ENCODE measurements at places on chromosomes 16 and 17.

DNA sequence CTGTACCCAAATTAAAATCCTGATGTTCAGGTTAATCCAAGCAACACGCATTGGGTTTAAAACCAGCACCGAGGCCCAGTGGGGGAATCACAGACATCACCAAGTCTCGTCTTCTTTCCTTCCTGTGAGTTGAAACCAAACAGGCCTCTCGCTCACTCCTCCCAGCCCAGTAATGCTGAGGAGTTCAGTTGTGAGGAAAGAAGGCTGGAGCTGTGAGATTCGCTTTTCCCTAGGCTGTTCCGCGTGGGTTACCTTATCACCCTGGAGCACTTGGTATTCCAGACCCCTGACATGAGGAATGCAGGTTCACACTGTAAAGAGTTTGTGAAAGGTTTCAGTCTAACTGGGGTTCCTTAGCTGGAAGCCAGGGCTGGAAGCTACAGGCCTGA lies 20.8 kb downstream of the CIBAR2 start:
- DNase-seq, result peak; percentile 70

DNA sequence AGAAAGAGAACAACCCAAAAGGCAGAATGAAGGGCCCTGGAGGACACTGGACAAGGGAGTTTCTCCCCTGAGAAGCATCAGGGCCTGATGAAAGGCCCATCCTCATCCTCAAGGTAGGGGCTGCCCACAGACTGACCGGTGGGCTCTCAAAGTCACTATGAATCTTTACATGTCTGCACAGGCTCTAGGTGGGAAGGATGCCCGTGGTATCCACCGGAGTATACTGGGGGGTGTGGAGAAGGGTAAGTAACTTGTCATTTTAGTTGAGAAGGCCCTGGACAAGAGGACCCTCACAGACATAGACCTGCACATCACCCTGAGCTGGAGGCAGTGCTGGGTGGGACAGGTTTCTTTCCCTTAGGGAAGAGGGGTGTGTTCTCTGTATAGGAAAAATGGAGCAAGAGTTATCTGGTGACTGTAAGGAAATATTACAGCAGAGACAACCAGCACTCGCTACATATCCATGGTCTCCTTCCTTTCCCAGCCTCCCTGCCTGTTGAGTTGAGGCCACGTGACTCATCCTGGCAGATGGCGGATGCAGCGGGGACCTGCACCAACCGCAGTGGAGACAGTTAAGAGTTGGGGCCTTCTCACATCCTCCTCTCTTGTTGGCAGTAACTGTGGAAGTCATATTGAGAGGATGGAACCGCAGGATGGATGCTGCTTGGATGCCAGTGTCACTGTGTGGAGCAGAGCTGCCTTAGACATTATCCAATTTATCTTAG lies 45.6 kb upstream of the KCNJ12 start:
- DNase-seq, result no peak

- DNase-seq, result no peak
Measured at GRCh38 chr17:6903326-6903900, 71.9 kb upstream of the TEKT1 start.

- DNase-seq, result no peak
Measured at GRCh38 chr17:7080456-7081041, 498 bp upstream of the CLEC10A start.

DNA sequence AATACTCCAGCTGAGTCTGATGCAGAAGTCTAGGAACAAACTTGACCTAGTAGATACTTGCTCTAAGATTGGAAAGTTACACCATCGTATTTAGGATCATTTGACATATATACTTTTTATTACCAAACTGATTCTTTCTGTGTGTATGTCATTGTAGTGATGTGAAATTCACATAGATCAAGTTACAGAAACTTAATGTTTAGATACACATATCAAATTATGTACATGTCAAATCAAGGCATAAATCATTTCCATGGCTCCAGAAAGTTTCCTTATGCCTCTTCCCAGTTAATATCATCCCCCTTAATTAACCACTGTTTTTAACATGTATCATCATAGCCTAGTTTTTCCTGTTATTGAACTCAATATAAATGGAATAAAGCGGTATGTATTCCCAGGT lies 292.0 kb upstream of the CDH11 start:
- DNase-seq, result no peak

GRCh38 chr16:83835586-83836566 lies 28.1 kb downstream of the HSBP1 start:
- DNase-seq, result peak; percentile 76

GRCh38 chr16:85999778-86000177 lies 100.8 kb downstream of the IRF8 start:
- no peak for DNase-seq

DNA sequence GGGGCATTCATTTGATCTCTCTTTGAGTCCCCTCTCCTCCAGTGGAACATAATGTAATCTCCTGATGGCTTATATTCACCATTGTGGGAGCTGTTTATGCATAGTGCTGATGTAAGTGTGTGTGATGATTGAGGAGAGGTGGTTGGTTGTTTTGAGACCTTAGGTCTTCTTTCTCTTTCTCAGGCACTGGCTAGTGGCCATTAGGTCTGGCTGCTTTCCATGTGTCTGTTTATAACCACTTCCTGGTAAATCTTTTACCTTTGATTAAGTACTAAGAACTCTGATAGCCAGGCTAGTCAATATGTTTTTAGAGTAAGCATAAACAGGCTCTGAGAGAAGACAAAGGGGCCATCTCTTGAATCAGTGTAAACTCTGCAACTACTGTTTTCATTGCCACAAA lies 27.9 kb downstream of the VAT1L start:
- peak; percentile 79 for DNase-seq

GRCh38 chr16:86249631-86250030 lies 260.7 kb upstream of the FOXF1 start:
- no peak for DNase-seq

- DNase-seq, result peak; percentile 16
Measured at GRCh38 chr17:36632916-36633771, 31.8 kb downstream of the MRM1 start.

DNA sequence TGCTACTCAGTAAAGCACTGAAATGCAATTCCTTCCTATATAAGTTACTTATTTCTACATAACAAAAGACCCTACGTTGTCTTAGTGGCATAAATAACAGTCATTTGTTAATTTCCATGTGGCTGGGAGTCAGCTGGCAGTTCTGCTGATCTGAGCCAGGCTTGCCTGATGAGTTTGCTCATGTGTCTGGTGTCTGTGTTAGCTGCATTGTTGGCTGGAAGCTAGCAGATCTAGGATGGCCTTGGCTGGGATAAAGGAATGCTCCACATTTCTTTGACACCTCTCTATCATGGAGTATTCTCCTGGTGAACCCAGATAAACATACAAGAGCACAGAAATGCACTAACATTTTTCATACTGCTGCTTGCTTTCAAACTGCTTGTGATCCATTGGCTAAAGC lies 264.4 kb upstream of the MON1B start:
- DNase-seq, result peak; percentile 63

GRCh38 chr16:3868967-3869366 lies 11.5 kb downstream of the CREBBP start:
- no peak for DNase-seq

GRCh38 chr17:38452719-38453118 lies 24.5 kb downstream of the ARHGAP23 start:
- DNase-seq, result no peak

DNA sequence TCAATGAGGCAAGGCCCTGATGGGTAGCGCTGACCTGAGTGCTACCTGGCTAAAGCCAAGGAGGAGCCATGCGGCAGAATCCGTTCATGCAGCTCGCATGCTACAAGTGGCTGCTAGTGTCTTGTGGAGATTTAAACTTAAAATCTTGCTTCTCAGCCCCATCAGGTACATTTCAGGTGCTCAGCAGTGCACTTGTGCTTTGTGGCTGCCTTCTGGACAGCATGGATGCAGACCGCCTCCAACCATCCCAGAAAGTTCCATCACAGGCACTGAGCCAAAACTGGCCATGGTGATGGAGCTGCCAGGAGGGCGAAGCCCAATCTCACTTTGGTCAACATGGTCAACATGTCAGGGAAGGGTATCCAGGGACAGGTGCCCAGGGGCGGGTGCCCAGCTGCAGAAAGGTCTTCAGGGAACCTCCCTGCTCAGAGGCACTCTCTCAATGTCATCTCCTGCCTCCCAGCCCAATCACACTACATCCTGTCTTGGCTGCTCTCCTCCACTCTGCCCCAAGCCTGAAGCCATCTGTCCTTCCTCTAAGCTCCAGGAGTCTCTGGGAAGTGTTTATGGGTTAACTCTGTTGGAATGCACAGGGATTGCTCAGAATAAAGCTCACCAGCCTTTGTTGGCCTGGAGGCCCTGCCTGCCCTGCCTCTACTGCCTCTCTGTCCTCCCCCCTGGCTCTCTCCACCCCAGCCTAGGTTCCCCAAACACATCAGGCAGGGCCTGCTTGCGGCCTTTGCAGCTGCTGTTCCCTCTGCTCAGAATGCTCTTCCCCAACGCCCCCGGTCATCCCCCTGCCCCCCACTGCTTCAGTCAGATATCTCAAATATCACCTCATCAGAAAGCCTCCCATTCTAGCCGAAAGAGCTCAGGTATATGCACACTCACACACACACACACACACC lies 18.3 kb upstream of the TNFRSF13B start:
- no peak for DNase-seq

DNA sequence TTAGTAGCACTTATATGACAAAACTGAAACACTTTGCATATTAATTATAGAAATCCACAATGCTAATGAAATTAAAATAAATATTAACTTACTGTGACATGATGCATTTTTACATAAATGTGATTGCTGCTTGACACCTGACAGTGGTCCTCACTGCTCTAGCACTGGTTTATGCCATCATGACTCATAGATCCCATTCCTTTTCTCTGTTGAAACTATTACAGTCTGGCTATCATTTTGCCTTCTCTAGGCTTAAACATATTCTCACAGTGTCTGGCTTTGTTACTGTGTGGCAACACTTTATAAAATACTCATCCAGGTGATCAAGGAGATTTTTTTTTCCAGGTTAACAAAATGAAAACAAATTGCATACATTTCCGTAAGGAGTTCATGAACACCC lies 108.0 kb downstream of the MRTFB start:
- peak; percentile 46 for DNase-seq

GRCh38 chr16:68768175-68768574 lies 31.1 kb downstream of the CDH1 start:
- peak; percentile 74 for DNase-seq

GRCh38 chr17:32161506-32162365 lies 19.4 kb downstream of the RHOT1 start:
- DNase-seq, result peak; percentile 95

- no peak for DNase-seq
Measured at GRCh38 chr16:65600046-65600445, 478.2 kb upstream of the CDH11 start.

DNA sequence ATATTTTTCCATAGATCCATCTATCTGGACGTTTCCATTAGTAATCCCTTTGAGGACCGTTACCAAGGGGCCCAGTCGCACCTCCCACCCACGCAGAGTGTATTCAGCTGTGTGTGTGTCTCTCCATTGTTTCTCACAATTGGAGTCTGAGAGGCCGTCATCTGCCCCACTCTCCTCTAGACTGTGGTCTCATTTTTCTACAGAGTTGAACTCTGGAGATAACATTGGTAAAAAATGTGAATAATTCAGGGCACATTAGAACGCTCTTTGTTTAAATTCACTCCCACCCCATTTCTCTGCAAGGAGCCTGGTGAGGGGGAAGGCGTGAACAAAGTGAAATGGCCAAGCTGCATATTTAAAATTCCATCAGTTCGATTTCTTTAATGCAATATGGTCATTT lies 333.1 kb upstream of the MAF start:
- DNase-seq, result no peak

- no peak for DNase-seq
Measured at GRCh38 chr17:50100921-50101345, 5.8 kb downstream of the PDK2 start.

- DNase-seq, result no peak
Measured at GRCh38 chr16:58028541-58029070, 3.1 kb downstream of the MMP15 start.

DNA sequence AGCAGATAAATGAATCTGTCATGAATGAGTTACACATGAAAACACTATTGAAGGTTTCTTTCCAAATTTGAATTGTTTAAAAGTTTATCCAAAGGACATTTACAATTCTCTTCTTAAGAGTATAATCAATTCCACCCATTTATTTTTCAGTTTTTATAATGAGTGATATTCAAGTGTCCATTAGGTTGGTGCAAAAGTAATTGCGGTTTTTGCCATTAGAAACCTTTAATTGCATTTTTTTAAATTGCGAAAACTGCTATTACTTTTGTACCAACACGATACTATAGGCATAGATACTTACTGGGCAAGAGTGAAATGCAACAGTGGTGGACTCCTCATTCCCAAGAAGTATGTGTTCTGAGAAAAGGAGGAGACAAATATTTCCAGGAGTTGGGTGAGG lies 422.7 kb upstream of the MON1B start:
- no peak for DNase-seq

DNA sequence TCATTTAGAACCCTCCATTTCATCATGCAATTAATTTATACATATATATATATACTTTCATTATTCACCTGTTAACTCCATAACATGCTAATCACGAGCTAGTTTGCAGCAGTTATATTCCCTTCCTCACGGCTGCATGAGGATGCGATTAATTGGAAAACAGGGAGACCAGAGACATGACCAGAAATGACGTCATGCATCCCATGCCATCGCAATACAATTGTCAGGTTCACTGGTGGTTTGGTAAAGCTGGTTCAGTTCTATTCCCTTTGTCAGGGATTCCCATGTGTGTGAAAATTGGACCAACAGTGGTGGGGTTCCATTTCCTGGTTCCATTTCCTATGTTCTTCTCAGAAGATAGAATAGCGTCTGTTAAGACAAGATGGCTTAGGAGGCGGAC lies 440.4 kb upstream of the ERCC4 start:
- DNase-seq, result no peak

GRCh38 chr16:76955629-76956028 lies 235.4 kb upstream of the MON1B start:
- peak; percentile 44 for DNase-seq

DNA sequence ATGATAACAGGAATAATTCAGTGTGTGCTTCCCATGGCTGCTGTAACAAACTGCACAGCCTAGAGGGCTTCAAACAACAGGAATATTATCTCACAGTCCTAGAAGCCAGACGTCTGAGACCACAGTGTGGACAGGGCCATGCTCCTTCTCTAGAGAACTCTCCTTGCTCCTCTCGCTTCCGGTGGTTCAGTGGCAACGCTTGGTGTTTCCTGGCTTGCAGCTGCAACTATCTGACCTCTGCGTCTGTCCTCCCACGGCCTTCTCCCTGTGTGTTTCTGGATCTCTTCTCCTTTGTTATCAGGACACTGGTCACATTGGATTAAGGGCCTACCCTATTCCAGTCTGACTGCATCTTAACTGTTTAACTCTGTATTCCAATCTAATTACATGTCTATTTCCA lies 414.3 kb downstream of the MAF start:
- peak; percentile 27 for DNase-seq

GRCh38 chr17:4184811-4185210 lies 41.8 kb downstream of the CYB5D2 start:
- DNase-seq, result no peak

GRCh38 chr16:87681981-87682570 lies 79.8 kb downstream of the JPH3 start:
- DNase-seq, result peak; percentile 47

Data from amniotic epithelial cell (primary cell).